ENCODE measurements at places on chromosomes 12 and 14.

- DNase-seq = no peak
These were observed 1585.3 kb upstream of the TMEM132C start for GRCh38 chr12:126681676-126682075.

- no peak for DNase-seq
These were observed 473.5 kb downstream of the PRKD1 start for GRCh38 chr14:29454026-29454693.

DNA sequence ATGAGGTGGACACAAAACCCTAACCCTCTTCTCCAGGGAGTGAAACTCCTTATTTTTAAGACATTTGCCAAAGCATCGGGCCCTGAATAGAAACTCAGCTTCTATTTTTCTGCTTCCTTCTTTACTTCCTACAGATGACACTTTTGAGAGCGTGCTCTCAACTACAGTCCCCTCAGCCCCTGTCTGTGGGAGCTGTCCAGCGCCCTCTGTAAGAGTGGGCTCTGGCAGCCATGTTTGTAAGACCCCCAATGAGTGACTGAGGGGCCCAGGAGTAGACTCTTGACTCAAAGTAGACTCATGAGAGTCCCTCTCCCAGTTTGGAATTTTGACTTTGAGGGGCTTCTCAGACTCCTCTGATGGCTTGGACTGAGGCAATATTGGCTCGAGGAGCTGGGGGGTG is 25.5 kb upstream of the BATF start:
- DNase-seq = no peak

GRCh38 chr12:52772188-52772587 is 5.0 kb downstream of the KRT76 start:
- DNase-seq = no peak

GRCh38 chr12:81187686-81188085 is 109.8 kb downstream of the ACSS3 start:
- no peak for DNase-seq

DNA sequence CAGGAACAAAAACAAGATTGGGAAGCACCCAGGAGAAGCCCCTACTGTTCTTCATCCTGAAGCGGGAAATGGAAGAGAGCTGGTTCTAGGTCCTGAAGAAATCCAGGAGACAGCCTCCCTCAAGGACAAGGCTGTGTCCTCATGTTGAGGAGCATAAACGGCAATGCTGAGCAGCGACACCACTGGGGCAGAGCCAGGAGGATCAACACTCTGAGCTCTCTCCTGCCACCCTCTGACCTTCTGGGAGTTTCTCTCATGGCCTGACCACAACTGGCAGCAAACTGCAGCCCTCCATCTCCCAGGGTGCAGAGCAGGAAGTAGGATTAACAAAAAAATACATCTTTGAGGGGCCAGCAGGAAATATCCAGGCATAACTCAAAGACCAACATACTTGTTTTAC is 1292.2 kb upstream of the TMEM132C start:
- no peak for DNase-seq

DNA sequence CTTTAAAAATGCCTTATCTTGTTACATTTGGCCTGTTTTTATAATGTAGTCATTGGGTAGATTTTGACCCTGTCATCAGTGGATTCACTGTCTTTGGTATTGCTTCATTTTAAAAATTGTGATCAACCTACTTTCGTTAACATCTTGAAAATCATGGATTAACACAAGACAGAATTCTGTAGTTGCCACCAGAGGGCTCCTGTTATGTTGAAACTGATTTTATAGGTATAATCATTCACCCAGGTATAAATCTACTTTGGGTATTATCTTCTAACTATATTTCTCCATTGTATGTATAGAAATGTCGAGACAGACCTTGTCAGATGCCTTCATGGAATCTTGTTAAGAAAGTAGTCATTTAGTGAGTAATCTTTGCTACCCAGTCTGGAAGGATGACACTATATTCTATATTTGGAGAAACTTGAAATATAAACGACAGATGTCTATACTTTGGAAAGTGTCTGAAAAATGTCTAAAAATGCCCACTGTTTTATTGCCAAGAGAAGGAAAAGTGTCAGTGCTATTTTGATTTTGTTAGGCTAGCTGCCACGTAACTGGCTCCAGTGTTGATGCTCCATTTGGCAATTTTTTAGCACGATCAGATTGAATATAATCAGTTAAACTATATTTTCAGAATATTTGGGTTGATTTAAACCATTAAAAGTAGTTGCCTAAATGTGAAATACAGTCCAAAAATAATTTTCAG is 129.4 kb downstream of the PELI2 start:
- no peak for DNase-seq

DNA sequence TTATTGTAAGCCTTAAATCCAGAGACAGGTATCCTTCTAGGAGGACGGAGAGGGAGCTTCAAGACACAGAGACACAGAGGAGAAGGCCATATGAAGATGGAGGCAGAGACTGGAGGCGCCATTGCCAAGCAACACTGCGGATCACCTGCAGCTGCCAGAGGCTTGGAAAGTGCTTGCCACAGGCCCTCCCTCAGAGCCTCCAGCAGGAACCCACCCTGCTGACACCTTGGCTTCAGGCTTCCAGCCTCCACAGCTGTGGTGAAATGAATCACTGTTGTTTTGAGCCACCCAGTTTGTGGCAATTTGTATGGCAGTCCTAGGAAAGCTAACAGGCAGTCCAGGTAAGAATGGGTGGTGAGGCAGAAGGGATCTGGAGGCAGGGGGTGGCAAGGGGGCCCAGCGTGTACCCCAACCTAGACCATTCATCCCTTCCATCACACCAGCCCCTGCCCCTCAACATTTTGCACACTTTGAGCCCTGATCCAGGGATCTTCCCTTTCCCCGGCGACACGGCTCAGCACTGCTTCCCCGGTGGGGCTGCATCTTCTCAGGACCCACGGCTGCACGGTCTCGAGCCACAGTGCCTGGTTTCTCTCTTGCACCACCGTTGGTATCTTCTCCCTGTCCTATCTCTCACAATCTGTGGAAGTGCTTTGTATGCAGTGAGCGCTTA is 22.3 kb upstream of the BCDIN3D start:
- no peak for DNase-seq

DNA sequence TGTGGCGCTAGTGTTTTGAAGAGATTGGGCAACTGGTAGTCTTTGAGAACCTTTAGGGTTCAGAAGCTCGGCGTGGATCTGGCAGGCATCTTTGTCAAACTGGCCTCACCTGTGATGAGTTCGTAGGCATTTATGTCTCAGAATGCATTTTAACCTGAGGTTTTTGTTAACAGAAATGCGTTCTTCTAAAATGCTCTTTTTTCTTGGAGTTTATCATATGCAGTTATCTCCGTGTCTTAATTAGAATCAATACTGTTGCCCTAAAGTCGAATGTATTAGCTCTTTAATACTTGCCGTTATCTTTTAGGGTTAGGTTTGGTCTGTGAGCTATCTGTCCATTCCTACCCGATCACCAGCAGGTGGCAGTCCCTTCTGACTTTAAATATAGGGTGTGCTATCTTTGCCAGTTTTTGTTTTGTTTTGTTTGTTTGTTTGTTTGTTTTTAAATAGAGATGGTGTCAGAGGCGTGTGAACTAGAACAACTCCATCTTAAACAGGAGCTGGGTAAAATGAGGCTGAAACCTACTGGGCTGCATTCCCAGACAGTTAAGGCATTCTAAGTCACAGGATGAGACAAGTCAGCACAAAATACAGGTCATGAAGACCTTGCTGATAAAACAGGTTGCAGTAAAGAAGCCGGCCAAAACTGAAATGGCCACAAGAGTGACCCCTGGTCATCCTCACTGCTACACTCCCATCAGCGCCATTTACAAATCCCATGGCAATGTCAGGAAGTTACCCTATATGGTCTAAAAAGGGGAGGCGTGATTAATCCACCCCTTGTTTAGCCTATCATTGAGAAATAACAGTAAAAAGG is 1.4 kb downstream of the ATF1 start:
- peak; percentile 27 for DNase-seq

DNA sequence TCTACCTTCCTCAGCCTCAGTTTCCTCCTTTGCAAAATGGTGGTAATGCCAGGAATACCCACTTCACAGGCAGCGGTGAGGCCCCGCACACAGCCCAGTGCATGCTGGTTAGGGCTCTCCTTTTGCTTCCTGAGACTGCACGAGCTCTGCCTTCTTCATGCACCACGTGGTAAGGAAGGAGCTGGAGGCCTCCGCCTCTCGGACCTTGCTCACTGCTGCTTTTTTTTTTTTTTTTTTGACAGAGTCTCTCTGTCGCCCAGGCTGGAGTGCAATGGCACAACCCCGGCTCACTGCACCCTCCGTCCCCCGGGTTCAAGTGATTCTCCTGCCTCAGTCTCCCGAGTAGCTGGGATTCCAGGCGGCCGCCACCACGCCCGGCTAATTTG is 18.1 kb downstream of the TAMALIN start:
- no peak for DNase-seq
